OCI-M1 (cell line): ENCODE measurements at places on chromosomes 7 and 10.
A peak's percentile ranks its signal among the peaks of the same experiment; 100 is the strongest.

DNA sequence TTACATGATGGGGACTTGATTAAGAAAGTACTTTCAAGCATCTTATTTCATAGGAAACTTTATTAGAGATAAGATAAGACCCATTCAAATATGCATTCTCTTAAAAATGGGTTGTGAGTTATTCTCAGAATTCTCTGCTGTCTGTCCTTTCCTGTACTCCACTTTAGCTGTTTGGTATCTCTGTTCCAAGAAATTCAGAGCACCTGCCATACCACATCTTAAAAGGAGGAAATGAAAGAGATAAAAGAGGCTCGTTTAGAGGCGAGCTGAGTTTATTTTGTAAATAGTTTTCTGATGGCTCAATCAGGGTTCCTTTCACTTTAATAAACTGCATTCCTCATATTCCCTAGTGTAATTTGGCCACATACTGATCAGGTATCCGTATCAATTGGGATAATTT, 87.2 kb downstream of the MDFIC start:
- peak; percentile 39 for DNase-seq

GRCh38 chr10:12428447-12429135, 79.2 kb downstream of the CAMK1D start:
- no peak for DNase-seq

GRCh38 chr7:50959991-50960390, 177.3 kb upstream of the GRB10 start:
- DNase-seq, result no peak

DNA sequence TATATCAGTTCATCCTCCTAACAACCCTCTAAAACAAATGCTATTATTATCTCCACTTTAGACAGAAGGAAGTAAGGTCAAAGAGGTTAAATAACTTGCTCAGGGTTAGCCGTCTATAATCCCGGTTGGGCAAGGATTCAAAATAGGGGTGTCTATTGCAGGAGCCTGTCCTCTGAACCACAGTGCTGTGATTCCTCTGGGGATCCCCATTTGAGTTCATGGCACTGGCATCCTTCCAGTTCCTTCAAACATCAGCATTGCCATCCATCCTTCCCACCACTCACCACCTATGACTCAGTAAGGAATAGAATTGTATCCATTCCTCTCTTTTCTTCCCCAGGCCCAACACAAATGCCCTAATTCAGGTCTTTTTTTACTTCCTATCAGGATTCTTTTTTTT, 25.6 kb downstream of the HPS6 start:
- no peak for DNase-seq

GRCh38 chr10:52213321-52213752, 100.7 kb upstream of the DKK1 start:
- DNase-seq, result no peak

- DNase-seq, result no peak
Measured at GRCh38 chr10:118047157-118047719, 497 bp upstream of the RAB11FIP2 start.

DNA sequence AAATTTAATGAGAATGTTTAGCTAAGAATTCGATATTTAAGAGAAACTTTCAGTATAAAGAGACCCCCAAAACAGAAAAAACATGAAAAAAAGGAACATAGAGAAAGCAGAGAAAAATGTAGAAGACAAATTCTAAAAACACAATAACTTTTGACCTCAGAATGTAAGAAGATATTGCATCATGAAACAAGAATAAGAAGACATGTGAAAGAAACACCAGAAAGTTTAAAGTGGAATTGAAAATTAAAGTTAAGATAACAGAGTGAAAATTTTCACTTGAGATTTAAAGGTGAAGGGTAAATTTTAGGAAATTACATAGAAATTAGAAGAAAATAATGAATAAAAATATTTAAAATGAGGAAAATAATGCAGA, 78.2 kb upstream of the FAM3C start:
- DNase-seq, result no peak

DNA sequence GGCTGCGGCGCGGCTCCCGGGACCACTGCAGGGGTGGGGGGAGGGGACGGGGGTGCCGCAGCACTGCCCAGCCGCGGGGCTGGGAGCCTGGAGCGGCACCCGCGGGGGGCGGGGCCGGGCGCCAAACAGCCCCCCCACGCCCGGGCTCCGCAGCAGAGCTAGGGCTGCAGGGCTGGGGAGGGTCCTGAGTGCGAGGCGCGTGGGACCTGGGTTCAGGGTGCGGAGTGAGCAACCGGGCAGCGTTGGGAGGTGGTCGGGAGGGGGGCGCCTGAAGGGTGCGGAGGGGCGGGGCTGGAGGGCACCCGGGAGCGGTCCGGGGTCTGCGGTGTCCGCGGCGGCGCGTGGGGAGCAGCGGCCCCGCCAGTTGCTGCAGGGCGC, 528 bp downstream of the CAMK2G start:
- peak; percentile 17 for DNase-seq

- DNase-seq, result no peak
Measured at GRCh38 chr10:115979576-115979975, 293.4 kb downstream of the GFRA1 start.

DNA sequence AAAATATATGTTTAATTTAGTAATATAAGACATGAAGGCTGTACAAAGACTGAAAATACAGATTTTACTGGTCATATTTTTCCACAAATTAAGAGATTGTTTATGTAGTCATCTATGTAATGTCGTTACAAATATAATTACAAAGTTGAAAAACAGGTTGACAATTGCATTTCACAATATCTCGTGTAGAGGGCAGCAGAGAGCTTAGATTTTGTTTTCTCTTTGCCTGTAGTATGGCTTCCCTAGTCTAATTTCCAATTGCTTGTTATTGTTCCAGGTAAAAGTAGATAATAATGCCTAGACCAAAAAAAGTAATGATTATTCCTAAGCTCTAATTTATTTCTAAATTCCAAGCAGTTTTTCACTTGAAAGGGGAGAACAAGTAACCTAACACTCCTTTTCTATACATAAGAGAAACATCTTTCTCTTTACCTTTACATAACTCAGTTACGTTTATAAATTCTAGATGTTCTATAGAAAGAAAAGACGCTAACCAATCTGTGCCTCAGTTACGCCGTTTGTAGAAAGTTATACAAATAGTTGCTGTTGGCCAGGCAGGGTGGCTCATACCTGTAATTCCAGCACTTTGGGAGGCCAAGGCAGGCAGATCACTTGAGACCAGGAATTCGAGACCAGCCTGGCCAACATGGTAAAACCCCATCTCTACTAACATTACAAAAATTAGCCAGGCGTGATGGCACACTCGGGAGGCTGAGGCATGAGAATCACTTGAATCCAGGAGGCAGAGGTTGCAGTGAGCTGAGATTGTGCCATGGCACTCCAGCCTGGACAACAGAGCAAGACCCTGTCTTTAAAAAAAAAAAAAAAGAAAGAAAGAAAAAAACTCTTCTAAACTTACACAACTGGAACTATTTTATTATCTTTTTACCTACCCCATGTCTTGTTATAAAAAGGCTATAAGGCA, 30.0 kb downstream of the NET1 start:
- DNase-seq, result peak; percentile 91

- peak; percentile 72 for DNase-seq
Measured at GRCh38 chr7:74572301-74572979, 85.1 kb upstream of the GTF2I start.

DNA sequence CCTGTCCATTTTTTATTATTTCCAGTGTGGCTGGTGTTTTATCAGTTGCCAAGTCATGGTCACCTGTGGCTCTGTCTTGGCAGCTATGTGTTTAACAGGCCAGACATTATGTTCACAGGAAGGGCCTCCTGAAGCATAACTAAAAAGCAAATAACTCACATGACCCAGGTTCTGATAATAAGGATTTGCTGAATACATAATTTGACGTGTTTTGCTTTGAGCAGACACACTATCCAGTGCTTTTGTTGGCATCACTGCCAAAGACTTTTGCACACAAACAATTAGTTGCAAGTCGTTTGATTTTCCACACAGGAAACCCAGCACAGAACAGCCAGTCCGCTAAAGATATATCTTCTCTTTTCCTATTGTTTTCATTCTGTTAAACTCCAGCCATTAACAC, 173.6 kb downstream of the ARL4A start:
- DNase-seq, result no peak

DNA sequence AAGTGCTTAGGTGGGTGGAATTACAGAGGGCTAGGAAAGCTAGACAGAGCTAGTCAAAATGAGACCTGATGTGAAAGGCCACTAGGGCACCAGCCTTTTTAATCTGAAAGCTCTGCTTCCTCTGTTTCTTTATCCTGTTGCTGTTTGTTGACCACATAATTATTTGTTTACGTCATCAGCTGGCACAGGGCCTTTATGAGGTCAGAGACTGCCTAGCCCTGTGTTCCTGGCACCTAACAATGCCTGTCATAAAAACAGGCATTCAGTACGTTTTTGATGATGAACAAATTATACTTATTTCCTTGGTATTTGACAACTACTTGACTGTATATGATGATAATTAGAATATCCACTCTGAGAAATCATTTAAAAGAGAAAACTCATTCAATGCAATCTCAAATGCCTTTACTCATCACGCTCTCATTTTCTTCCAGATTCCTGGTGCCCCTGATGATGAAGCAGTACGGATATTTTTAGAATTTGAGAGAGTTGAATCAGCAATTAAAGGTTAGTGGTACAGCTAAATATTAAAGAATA, 26.0 kb downstream of the RBM17 start:
- no peak for DNase-seq

DNA sequence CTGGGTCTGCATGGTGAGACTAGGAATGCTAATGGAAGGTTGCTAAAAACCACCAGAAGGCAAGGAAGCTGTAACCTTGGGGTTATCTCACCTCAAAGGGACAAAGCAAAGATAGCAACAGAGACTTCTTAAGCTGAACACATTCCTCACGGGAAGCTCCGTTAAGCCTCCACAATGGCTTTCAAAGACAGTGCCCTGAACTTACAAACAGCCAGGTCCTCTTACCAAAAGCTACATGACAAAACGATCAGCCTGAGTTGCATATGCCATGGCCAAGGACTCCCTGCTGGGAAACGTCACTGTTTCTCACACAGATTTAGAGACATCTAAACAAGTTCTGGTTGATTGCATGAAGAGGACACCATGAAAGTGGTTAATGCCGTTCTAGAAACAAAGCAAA, 52.7 kb downstream of the HTR5A start:
- DNase-seq, result no peak

- no peak for DNase-seq
Measured at GRCh38 chr7:106061301-106061979, 50.7 kb downstream of the SYPL1 start.

DNA sequence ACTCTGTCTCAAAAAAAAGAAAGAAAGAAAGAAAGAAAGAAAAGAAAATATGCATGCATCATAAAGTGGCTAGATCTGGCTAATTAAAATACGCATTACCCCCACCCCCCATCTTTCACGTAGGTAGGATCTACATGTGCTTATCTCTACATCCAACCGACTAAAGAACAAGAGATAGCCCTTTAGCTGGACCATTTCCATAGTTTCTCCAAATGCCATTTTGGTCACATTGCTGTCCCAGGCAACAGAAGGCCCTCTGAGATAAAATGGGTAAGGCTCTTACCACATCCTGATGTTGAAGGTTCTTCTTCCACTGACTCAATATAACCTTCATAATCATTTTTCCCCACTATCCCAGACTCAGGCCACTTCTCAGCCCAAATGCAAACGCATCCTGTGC, 31.5 kb downstream of the PIK3AP1 start:
- peak; percentile 91 for DNase-seq

- no peak for DNase-seq
Measured at GRCh38 chr7:104371216-104371979, 43.0 kb downstream of the LHFPL3 start.

DNA sequence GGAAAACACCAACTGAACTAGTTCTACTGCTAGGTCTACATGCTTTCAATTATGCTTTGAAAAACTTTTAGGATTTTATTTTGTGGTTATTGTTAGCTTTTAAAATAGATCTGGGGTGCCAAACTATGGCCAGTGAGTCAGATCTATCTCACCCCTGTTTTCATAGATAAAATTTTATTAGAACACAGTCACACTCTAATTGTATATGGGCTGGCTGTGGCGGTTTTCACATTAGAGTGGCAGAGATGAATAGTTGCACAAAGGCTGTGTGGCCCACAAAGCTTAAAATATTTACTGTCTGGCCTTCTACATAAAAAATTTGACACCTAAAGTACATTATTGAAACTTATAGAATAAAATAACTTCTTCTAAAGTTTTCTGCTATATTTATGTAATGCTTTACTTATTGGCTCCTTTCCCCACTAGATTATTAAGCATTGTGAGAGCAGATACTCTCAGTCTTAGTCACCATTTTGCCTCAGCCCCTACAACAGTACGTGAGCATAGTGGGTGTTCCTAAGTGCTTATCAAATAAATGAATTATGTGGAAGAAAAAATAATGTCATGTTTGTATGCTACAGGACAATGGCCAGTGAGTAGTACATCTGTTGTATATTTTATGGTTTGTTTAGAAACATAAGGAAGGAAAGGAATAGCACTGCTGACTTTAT, 5.4 kb upstream of the SUV39H2 start:
- DNase-seq, result no peak

- no peak for DNase-seq
Measured at GRCh38 chr10:132912713-132913558, 29.4 kb downstream of the CFAP46 start.

GRCh38 chr7:78437118-78437517, 638.5 kb downstream of the PHTF2 start:
- no peak for DNase-seq

GRCh38 chr10:108970016-108970415, 953.3 kb downstream of the XPNPEP1 start:
- peak; percentile 69 for DNase-seq

- DNase-seq, result no peak
Measured at GRCh38 chr7:114519240-114519639, 104.6 kb downstream of the FOXP2 start.

GRCh38 chr7:23373151-23374004, 74.2 kb downstream of the MALSU1 start:
- peak; percentile 52 for DNase-seq

DNA sequence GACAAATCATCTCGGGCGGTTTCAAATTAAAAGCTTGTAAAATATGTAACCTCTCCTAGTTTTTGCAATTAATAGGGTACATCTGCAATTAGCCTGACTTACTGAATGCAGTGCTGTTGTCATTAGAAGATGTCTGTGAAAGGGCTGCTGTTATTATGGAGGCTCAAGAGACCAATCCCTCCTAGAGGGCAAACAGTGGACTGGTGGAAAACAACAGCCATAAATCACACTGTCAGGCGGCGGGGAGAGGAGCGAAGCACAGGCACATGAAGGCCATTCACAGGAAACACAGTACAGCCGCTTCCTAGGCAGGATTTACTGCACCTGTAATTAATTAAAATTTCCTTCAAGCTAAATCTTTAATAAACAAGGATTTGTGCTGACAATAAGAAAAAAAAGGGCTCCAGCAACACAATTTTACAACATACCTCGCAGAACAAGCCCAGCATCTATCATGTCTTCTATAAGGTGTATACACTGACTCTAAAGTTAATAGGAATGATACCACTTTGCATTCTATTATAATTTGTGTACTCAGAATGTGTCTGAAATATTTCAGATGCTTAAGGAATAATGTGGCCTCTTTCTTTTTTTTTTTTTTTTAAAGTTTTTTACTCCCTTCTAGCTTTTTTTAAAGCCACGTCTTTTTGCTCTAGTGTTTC, 50.7 kb downstream of the ERCC6 start:
- DNase-seq, result no peak

GRCh38 chr7:106783286-106783685, 81.8 kb upstream of the PIK3CG start:
- DNase-seq, result no peak
